Keratinocyte (primary cell): ENCODE measurements at places on chromosomes 7 and 10.

GRCh38 chr7:78720066-78720465, 733.4 kb downstream of the MAGI2 start:
- DNase-seq: no peak

DNA sequence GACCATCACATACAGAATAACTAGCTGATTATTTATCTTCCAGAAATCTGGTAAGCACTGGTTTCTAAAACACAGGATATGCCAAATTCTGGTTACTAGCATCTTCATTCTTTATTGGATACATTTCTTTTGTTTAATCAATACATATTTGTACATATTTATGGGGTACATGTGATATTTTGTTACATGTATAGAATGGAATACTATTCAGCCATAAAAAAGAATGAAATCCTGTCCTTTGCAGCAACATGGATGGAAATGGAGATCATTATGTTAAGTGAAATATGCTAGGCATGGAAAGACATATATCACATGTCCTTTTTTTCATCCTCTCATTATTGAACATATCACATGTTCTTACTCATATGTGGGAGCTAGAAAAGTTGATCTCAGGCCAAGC, 32.7 kb upstream of the PURB start:
- DNase-seq: no peak

GRCh38 chr7:78499971-78500370, 701.4 kb downstream of the PHTF2 start:
- no peak for DNase-seq

DNA sequence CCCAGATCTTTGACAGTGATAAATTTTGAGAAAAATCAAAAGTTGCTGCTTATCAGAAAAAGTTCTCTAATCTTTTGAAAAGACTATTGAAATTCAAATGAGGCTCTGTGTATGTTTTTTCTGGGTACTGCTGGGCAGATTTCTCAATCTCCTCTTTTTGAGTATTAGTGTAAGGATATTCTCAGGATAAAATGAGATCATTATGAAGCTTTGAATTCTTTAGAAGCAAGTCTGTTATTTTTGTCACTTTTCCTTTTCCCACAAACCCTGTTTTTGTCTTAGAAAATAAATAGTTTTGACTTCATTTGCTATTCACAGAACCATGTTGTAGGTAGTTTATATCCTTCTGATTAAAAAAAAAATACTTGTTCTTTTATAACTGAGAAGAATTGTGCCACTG, 7.9 kb downstream of the STAM start:
- DNase-seq: no peak

GRCh38 chr10:42866115-42866995, 83.8 kb downstream of the BMS1 start:
- no peak for DNase-seq

DNA sequence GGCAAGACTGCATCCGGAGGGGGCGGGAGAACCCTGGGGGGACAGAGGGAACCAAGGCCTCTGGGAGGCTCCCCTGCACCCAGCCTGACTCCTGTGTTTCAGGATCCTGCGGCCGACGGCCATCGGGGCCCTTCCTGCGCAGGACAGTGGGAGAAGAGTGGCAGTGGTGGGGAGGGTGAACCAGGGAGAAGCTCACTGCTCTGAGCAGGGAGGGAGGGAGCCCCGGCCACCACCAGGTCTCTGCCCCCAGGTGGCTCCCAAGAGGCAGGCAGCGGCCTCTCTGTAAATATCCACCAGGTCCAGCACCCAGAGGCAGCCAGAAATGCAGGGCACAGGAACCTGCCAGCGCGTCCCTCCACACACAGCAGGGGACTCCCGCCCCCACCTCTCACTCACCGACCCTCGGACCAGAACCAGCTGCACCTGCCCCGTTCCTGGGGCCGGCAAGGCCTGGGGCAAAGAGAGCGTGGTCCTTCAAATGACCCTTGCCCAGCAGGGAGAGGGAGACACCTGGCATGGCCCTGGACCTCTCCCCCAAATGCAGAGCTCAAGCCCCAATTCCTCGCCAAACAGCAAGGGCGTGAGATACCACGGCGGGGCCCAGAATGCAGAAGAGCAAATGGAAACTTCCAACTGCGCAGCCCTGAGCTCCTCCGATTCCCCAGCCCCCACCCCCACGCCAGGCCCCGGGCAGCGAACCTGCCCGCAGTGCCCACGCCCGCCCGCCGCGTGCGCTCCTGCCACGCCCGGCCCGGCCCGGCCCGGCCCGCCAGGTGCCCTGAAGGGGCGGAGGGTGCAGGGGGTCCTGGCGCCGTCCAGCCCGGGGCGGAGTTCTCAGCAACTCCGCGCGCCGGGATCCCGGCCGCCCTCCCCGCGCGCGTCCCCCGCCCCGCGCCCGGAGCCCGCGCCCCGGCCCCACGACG, 805 bp downstream of the RASGEF1A start:
- DNase-seq: no peak

GRCh38 chr7:84264396-84264795, 69.8 kb upstream of the SEMA3A start:
- DNase-seq: no peak

DNA sequence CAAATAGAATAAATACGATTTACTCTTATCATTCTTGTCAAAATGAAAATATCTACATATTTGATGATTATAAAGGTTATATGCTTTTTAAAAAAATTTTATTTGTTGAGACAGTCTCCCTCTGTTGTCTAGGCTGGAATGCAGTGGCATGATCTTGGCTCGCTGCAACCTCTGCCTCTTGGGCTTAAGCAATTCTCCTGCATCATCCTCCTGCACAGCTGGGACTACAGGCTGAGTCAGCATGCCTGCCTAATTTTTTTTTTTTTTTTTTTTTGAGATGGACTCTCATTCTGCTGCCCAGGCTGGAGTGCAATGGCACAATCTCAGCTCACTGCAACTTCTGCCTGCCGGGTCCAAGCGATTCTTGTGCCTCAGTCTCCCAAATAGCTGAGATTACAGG, 48.9 kb downstream of the PUS7 start:
- DNase-seq: peak; percentile 28

- DNase-seq: no peak
Measured at GRCh38 chr10:130109796-130110245, 809 bp downstream of the C10orf143 start.

DNA sequence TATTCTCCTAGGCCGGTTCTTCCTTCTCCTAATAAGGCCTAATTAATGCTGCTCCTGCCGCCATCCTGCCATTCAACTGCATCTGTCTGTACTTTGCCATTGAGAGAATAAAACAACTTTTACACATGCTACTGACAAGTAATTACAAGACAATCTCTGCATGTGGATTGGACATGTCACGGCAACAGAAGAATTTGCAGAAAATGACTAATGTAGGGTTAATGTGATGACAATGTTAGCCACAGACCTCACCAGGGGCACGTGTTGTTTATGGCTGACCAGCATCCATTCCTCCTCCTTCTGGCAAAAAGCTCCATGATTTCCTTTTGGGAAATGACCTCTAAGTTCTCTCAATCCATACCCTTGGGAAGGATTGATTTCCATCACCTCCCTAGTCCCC, 58.0 kb downstream of the NEBL start:
- peak; percentile 50 for DNase-seq

GRCh38 chr7:30433506-30433905, 45.1 kb downstream of the NOD1 start:
- no peak for DNase-seq

GRCh38 chr7:147400221-147400689, 1190.3 kb upstream of the C7orf33 start:
- no peak for DNase-seq

DNA sequence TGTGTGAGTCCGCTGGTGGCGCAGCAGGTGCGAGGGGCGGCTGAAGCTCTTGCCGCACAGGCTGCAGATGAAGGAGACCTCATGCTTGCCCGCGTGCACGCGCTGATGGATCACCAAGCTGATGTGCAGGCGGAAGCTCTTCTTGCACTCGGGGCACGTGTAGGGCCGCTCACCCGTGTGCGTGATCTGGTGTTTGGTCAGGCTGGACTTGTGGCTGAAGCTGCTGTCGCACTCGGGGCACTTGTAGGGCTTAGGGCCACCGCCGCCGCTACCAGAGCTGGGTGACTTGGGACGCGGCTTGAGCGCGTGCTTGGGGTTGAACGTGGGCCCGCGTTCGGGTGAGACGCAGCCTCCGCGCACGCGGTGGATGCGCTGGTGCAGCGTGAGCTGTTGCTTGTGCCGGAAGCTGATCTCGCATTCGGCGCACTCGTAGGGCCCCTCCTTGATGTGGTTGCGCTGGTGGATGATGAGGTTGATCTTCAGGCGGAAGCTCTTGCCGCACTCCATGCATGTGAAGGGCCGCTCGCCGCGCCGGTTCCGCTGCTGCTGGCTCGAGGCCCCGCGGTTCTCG, 28.7 kb downstream of the ZNF777 start:
- no peak for DNase-seq

DNA sequence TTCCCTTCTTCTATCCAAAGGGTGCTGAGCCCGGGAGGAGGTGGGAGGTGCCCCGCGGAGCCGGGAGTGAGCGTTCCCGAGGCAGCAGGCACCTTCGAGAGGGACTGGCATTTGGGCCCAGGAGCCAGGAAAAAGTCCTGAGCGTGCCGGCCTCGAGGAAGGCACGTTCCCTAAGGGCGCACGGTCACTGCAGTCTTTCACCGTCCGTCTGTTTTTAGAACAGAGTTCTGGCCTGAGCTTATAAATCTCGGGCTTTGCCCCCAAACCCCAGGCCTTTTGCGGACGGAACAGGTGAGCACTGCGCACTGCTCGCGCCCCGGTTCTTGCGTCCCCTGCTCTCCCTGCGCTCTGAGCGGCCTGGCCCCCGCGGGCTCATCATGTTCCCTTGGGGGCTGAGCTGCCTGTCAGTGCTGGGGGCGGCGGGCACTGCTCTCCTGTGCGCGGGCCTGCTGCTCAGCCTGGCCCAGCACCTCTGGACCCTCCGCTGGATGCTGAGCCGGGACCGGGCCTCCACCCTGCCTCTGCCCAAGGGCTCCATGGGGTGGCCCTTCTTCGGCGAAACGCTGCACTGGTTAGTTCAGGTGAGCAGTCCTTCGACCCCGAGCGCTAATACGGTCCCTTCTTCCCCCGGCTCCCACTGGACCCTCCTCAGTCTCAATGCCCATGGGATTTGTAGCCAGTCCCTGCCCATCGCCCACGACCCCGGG, 442 bp downstream of the CYP26C1 start:
- DNase-seq: no peak
